NCI-H146 (cell line): ENCODE measurements at places on chromosomes 2 and 18.

- DNase-seq, result no peak
Measured at GRCh38 chr2:208306291-208306690, 40.2 kb downstream of the PIKFYVE start.

- no peak for DNase-seq
Measured at GRCh38 chr2:89767572-89768435, 1076.3 kb downstream of the RPIA start.

- no peak for DNase-seq
Measured at GRCh38 chr2:26299471-26300101, 46.4 kb upstream of the SELENOI start.

GRCh38 chr2:31268344-31268743, 34.4 kb downstream of the EHD3 start:
- DNase-seq, result no peak

DNA sequence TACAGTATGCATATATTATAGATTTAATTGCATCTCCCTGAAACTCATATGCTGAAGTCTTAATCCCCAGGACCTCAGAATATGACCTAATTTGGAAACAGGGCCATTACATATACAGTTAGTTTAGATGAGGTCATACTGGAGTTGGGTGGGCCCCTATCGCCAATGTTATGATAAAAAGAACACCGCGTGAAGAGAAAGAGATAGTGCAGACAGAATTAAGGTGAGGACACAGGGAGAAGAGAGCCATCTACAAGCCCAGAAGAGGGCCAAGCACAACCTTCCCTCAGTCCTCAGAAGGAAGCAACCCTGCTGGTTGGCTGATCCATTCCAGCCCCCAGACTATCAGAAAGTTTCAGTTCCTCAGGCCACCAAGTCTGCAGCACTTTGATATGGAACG, 311.9 kb upstream of the RAB6C start:
- no peak for DNase-seq

- DNase-seq, result no peak
Measured at GRCh38 chr2:3601561-3602271, 6.8 kb downstream of the COLEC11 start.

DNA sequence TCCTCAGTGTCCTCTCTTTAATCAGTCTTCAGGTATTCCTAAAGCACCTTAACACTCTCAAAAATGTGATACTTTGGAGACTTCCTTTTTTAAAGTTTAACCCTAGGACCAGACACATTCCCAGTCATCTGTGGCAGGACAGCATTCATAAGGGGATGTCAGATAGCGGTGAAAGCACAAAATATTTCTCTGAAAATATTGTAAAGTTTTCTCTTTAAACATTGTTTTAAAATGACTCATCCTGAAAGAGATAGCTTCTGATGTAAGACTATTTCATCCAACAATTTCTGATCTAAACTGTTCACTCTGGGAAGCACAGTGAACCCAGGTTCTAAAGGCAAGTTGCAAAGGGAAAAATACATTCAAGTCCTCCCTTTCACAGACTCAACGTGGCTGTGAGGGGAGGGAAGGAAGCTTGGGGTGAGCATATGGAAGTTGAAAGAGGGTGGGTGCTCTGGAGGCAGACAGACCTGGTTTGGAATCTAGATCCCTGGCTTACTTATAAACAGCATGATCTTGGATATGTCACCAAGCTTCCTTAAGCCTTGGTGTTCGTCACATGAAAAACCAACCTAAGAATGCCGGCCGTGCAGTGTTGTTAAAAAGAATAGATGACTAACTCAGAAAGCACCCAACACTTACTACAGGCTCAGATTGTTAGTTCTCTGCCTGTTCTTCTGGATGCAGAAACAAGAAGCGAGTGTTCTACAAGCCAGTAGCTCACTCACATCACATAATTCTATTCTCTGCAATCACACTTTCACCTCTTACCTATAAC, 12.1 kb downstream of the GALNT14 start:
- DNase-seq, result no peak

DNA sequence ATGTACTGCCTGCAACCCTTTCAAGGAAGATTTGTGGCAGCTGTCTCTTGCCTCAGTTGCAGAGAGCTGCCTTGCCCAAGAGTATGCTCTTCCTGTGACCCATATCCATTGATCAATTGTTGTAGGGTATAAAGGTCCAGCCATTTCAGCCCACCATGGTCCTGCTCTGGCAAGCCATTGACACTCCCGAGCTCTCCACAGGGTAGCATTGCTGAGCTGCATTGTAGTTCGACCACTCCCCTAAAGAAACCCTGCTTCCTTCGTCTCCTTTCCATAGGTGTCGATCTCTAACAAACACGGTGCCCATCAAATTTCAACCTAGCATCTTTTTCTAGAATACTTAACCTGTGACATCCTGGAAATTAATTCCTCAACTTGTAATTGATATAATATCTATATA, 104.9 kb upstream of the NDUFV2 start:
- DNase-seq, result no peak

- no peak for DNase-seq
Measured at GRCh38 chr2:102755284-102755683, 6.5 kb upstream of the TMEM182 start.

GRCh38 chr2:29522951-29523669, 398.3 kb downstream of the ALK start:
- no peak for DNase-seq

DNA sequence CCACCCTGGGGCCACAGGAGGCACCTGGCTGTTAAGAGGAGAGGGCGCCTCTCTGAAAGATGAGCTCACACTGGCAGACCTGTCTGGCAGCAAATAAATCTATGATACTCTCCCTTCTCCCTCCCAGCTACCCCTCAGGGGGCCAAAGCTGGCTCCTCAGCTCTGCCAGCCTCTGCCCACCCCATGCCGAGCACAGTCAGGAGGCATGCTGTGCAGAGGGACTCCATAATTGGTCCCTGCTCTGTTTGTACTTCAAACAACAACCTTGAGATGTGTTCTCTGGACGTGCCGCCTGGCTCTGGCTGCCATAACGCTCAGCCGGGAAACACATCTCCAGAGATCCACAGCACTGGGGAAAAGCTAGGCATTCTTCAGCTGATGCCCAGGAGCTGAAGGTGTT, 126.7 kb downstream of the GALNT14 start:
- DNase-seq, result peak; percentile 16

DNA sequence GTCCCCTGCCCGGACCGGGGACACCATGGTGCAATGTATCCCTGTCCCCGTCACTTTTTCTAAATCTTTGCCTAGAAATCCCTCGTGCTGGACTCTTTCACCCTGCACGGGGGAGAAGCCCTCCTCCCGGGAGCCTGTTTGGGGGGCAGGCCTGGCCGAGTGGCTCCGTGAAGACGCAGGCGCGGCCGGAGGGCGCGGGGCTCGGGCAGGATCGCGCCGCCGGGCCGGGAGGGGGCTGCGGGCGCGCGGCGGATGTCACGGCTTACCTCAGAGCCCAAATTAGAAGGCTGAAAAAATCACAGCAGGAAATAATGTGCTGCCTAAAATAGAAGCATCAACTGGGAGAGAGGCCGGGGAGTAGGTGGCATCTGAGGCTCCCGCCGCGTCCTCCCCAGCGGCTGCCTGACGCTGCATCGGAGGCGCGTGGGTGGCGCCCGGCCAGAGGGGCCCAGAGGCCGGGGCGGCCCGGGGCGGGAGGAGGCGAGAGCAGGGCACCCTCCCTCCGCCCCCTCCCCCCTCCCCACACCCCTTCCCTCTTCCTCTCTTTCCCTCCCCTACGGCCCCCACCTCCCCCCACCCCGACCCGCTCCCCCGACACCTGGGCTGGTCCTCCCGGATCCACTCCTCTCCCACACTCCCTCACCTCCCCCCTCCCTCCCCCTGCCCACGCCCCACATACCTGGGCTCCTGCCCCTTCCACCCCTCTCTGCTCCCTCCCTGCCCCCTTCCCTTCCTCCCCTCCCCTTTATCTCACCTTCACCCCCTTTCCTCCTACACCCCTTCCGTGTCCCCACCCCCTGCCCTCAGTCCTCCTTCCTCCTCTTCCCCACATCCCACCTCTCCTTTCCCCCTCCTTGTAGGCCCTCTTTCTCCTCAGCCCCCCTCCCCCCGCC, 51.9 kb downstream of the SLC4A1AP start:
- DNase-seq, result peak; percentile 60

DNA sequence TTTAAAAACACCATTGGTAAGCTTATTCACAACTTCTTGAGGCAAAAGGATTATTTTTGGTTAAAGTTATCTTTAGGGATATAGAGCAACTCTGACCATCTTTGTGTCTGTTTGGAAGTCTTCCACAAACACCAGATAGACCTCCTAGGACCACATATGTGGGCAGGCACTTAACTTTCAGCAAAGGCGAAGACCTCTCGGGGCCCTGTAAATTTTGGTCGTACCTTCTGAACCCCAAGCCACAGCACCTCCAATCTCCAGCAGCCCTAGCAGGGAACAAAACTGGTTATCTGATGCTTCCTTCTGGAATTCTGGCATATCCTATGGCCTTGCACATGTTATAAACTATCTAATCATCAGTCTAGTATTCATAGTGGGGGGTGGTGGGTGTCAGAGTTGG, 114.8 kb downstream of the MBD5 start:
- no peak for DNase-seq

DNA sequence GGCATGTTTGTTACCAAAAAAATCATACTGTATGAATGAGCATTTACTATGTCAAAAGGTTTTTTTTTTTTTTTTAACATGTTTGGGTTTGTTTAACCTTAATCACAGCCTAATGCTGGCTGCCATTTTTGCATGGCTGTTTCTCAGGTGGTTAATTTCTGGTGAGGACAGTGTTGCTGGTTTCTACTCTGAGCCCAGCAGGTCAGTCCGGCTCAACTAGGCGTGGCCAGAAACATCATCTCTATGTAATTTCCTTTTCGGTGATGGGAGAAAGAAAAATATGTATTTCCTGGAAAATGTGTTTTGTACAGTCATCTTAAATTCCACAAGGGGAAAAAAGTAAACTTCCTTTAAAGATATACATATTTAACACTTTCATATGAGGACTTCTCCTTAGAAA, 24.9 kb upstream of the BZW1 start:
- no peak for DNase-seq

DNA sequence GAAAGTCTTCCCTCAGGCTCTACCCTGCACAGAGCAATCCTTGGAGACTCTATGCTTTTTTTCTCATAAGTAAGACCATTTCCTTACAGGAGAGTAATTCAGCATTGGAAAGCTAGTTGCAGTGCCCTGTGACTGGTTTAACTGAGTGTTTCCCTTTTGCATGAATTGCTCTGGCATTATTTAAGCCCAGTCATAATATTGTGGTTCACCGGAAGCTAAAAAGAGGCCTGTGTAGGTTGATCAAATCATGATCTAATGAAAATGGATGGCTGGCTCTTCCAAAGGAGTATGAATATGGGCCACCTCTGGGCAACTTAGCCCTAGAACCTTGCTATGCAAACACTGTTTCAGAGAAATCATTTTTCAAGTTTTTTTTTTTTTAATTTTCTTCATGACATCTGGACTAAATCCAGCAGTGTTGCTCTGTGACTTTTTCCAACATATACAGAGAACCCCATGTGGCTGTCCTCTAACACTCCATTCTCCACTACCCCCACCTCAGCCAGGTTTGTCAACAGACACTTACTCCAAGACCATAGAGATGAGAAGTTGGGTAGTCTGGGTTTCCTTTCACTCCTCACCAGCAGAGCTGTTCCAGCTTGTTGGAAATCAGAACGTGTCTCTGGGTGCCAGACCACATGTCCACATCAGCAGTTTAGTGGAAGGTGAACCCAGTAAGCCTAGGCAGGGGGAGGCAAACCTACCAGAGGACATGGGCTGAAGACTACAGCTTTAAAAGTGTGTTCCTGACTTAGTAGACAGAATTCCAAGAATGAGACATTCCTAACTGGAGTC, 175.2 kb upstream of the SLC14A2 start:
- no peak for DNase-seq

GRCh38 chr2:156342254-156343095, 10.0 kb upstream of the NR4A2 start:
- DNase-seq, result peak; percentile 92

- DNase-seq, result no peak
Measured at GRCh38 chr2:84830758-84831500, 50.0 kb downstream of the TRABD2A start.

DNA sequence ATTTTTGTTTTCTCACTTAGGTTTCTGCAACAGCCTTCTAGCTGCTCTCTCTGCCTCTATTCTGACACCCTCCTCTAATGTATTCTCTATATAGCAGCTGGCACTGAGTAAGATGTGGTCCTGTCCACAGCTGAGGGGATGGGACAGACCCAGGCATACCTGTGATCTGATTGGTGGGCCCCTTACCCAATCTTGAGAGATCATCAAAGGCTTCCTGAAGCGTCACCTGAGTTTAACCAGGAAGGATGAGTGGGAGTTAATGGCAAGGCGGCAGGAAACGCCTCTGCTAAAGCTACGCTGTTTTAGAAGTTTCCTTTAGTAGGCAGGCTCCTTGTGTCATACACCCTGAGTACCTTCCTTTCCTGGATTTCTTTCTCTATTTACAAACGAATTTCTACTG, 5.7 kb upstream of the TET3 start:
- DNase-seq, result no peak

GRCh38 chr2:136356125-136357006, 238.4 kb upstream of the CXCR4 start:
- DNase-seq, result peak; percentile 43

GRCh38 chr2:60926741-60927552, 45.6 kb downstream of the REL start:
- no peak for DNase-seq

- no peak for DNase-seq
Measured at GRCh38 chr18:28112056-28112470, 64.9 kb downstream of the CDH2 start.

- no peak for DNase-seq
Measured at GRCh38 chr2:161975813-161976160, 98.2 kb downstream of the DPP4 start.

DNA sequence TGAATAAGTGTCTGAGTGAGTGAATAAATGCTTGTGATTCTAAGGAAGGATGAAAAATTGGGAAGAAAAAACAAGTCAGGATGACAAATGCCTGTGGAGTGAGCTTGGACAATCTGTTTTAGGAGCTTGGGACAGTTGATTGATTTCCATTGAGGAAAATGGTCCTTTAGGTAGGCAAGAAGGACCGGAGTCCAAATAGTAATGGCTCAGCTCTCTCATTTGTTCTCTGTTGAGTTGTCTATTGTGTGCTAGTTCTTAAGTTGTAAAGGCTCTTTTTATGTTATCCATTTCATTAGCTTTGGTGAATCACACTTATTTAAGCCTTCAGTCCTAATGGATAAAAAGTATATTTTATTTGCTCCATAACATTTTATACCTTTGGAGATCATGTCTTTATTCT, 31.9 kb downstream of the FAM171B start:
- no peak for DNase-seq

- DNase-seq, result no peak
Measured at GRCh38 chr2:48952143-48952542, 196.6 kb upstream of the LHCGR start.

- DNase-seq, result no peak
Measured at GRCh38 chr2:234031207-234031606, 19.3 kb upstream of the SPP2 start.

DNA sequence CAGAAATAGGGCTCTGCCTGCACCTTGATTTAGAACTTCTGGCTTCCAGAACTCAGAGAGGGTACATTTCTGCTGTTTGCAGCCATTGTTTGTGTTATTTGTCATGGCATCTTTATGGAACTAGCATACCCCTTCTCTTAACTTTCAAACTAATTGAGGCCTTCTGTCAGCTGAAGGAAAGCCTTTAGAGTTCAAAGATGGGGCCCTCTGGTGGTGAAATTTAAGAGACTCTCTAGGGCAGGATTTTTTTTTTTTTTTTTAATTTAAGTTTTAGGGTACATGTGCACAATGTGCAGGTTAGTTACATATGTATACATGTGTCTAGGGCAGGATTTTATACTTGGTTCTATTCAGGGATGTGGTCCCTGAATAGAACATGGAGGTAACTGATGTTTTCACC, 260.6 kb upstream of the LINC00305 start:
- DNase-seq, result peak; percentile 64
